Cerebellum (tissue), 4 donors: ENCODE measurements at places on chromosomes 7 and 10. TPM values are rescaled to one million over a fixed set of nuclear protein-coding genes. Genes with fewer than 3 reads are reported as not detected.

The DOCK4 gene
- 99.4 TPM for total RNA-seq

The BAG3 gene
- 3.2 TPM for total RNA-seq

The PDE1C gene
- 122 TPM for total RNA-seq

The BRAT1 gene
- 17.4 TPM for total RNA-seq

GRCh38 chr10:95516774-95517373, 44.3 kb downstream of the SORBS1 start:
- DNase-seq: no peak

DNA sequence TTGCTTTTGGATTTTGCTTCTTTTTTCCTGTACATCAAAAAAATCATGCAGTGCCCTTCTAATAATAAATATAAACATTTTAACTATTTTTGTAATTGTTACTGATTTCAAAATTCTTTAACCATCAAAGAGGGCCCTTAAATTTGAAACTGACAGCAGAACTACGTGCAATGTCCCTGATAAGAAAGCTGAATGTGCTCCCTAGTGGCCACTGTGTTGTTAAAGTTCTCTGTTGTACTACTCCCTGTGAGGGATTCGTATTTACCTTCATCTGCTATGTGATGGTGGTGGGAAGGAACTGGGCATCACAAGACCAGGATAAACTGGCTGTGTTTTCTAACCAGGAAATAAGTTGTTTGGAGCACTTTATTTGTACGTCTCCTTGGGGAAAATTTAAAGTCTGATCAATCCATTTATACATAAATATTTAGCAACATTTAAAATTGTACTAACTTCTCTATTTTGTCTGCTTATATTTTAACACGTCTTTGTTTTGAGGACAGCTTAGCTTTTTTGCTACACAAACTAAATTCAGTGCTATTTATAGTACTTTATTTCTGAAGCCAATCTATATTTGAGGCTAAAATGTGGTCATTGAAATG, 322.4 kb downstream of the HGF start:
- DNase-seq: no peak

DNA sequence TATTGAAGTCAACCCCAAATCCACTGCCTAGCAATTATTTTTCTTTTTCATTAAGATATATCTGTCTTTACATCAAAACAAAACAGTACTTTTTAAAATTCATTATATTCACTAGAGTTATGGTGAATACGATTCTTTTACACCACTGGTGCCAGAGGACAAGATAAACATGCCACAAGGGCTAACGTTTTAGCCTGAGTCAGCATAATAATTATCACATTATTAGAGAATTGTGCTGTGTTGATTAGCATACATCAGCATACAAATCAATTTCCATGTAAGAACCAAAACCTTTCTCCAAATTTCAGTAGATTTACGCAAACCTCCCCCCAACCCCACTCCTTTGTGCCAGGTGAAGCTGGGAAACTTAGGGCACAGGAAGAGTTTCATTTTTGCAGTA, 131.1 kb upstream of the TMEM106B start:
- DNase-seq: no peak

- no peak for DNase-seq
These were observed 40.9 kb downstream of the UBN2 start for GRCh38 chr7:139271718-139272628.

DNA sequence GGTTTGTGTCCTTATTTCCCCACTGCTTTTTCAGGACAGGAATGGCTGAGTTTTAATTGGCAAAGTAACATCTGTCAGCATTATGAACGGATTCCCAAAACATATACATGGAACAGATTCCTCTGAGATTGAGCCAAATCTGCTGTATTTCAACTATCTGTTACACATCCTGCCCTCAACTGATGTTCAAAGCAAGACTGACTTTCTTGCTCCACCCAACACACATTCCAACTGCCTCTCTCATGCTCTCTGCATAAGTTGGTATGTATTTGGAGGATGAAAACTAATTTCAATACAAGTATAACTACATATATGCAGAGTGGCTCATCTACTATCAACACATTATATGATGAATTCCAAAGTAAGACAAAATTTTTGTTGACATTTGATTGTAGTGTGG, 342.2 kb downstream of the GATA3 start:
- DNase-seq: no peak

DNA sequence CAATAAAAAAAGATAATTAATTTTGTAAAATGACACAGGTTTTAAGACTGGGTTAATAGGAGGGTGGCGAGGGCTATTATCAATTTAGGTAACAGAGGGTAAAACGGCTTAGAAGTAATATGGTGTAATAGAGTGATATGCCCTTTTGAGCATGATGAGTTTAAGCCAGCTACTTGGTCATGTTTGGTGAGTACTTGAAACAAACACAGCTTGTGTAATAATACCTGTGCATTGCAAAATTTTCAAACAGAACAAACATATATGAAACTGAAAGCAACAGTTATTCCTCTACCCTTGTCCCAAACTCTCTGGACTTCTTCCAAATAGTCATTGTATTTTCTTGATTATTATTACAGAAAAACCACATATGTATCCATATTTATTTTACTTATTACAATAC, 241.7 kb downstream of the MAGI2 start:
- no peak for DNase-seq
